CD4-positive, alpha-beta T cell treated with Interleukin-2 at 100 ng/mL for 4 hours (primary cell): ENCODE measurements at places on chromosomes 3 and 15.
A peak's percentile ranks its signal among the peaks of the same experiment; 100 is the strongest.

GRCh38 chr15:51727141-51727897, 10.1 kb downstream of the LYSMD2 start:
- DNase-seq: peak; percentile 59

DNA sequence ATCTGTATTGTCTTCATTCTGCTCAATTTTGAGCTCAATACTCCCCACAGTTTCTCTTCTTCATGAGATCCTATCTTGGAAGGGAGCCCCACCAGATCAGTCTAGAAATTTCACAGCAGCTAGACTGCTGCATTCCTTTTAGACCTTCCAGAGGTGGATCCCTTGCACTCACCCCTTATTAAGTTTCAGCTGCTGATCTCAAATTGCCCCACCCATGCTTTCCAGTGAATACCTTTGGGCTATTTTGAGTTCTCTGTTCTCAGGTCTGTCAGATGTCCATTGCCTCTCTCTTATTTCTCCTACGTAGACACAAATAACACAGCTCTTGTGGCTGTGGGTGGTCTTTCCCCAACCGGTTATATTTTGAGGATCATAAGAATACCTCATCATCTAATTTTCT, 60.8 kb downstream of the GPR156 start:
- DNase-seq: no peak

- no peak for DNase-seq
Measured at GRCh38 chr3:107675233-107675900, 152.6 kb downstream of the BBX start.

- DNase-seq: no peak
Measured at GRCh38 chr15:39564972-39565665, 15.8 kb upstream of the THBS1 start.

- no peak for DNase-seq
Measured at GRCh38 chr3:114973536-114973935, 173.6 kb downstream of the ZBTB20 start.

- no peak for DNase-seq
Measured at GRCh38 chr3:157530637-157531300, 27.6 kb upstream of the VEPH1 start.

DNA sequence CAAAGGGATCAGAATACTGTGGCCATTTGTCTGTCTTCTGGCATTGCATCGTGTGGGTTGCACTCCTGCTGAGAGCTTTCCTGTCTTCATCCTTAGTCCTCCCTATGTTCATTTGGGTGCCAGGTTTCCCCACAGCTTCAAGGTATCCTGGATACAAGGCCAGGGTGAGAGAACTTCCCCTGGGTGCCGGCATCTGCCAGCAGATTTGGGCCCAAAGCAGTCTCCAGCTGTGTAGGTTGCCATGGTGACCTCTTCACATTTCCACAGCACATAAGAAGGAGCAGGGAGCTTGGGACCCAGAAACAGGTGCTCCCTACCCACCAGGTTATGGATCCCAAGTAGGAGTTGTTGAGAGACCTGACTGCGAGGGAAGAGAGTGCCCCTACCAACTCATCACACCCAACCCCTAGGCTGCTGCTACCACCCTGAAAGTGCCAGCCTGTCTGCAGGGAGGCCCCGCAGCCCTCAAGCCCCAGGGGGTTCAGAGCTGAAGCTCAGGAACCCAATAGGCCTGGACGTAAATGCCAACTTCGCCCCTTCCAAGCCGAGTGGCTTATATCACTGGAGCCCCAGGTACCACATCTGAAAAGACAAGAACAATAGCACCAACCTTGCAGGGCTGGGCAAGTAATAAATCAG, 19.9 kb downstream of the TTC21A start:
- DNase-seq: no peak

DNA sequence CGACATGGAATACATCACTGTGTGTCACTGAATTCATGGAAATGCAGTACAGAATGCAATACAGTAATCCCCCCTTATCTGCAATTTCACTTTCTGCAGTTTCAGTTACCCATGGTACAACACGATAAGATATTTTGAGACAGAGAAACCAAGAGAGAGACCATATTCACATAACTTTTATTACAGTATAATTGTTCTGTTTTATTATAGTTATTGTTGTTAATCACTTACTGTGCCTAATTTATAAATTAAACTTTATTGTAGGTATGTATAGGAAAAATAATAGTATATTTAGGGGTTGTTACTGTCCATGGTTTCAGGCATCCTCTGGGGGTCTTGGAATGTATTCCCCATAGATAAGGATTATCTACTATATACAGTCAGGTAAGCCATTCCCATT, 61.8 kb downstream of the MBNL1 start:
- DNase-seq: no peak

DNA sequence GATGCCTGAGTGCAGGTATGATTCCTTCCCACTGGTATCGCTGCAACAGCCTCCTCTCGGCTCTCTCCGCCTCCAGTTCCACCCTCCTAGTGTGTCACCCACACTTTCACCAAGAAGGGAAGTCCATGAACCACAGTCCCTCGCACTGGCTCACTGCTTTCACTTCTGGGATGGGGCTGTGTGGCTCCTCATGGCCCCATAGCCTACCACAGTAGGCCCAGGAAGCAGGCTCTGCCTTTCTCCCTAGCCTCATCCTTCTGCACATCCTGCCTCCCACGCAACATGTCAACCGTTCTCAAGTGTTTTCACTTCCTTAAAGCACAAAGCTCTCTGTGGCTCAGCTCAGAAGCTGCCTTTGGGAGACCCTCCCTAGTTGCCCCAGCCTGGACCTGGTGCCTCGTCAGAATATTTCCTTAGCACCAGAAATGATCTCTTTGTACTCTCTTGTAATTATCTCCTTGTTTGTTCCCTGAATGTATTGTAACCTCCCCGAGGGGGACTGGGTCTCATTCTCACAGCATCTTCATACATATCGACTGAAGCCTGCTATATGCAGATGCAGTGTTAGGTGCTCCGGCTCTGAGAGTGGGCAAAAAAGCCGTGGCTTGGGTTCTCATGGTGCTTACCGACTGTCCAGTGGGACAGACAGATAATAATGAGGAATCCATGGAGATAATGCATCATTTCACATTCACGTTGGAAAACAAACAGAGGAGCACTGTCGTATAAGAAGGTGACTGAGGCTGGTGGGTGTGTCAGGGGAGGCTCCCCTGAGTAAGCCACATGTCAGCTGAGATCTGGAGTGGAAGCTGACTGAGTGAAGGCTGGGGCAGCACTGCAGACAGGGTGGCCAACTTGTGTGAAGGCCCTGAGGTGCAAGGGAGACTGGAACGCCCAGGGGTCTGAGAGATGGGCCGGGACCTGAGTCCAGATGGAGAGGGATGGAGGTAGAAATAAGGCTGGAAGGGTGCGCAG, 107.1 kb downstream of the DGKG start:
- DNase-seq: no peak

DNA sequence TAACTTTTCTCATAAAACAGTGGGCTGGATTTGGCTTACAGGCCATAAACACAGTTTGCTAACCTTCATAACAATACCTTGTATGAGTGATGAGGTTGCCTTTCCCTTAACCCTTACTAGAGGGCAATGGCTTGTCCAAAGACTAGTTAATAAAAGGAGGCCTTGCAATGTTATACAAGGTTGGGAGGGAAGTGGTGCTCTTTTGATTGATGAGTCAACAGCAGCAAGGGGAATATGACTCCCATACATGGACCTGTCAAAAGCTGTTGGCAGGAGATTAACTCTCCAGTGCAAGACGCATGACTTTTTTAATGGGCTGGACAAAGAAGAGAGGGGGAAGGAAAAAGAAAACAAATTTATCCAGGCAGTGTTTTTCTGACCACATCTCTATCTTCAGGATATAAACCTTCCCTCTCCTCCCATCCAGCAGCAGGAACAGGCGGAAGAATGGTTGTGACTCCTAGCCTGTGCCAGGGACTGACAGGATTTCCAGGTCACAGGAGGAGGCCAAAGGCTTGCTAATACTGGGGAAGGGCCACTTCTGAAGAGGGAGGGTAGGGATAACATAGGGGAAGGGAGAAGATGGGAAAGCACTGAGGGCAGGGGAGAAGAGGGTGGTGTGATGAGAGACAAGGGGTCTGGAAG, 35.2 kb upstream of the ARL14 start:
- DNase-seq: no peak

- no peak for DNase-seq
Measured at GRCh38 chr3:10269443-10269842, 21.2 kb downstream of the TATDN2 start.

DNA sequence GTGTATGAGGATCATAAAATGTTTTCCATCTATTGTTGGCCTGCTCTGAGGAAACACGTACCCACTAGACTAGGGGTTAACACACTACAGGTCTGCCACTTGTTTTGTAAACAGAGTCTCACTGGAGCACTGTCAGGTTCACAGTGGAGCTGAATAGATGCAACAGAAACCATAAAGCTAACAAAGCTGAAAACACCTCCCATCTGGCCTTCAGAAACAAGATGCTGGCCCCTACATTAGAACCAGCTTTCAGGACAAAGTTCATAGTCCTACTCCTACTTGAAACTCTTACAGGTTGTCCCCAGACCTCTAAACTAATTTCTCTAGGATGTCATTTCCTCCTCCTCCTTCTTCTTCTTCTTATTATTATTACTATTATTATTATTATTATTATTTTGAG, 42.3 kb downstream of the SNX4 start:
- no peak for DNase-seq

- DNase-seq: no peak
Measured at GRCh38 chr3:72237679-72238009, 452.7 kb upstream of the PROK2 start.

- DNase-seq: no peak
Measured at GRCh38 chr3:143329567-143330211, 210.1 kb downstream of the CHST2 start.

DNA sequence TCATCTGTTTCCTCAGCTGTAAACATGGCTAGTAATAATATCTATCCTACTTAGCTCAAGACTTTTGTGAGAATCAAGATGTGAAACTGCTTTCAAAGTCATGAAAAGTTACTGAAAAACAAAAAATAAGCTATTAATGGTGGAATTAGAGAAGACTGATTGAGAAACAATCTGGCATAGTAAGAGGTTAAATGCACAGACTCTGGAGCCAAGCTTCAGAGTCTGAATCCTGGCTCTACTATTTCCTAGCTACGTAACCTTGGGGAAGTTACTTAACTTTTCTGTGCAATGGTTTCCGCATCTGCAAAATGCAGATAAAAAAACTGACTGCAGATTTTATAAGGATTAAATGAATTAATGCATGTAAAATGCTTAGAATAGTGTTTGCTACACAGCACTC, 28.8 kb downstream of the LRRFIP2 start:
- no peak for DNase-seq

- DNase-seq: no peak
Measured at GRCh38 chr3:18870074-18870640, 278.2 kb upstream of the KCNH8 start.
